ENCODE measurements at places on chromosomes 7 and 10. TPM values are rescaled to one million over a fixed set of nuclear protein-coding genes. Genes with fewer than 3 reads are reported as not detected.

DNA sequence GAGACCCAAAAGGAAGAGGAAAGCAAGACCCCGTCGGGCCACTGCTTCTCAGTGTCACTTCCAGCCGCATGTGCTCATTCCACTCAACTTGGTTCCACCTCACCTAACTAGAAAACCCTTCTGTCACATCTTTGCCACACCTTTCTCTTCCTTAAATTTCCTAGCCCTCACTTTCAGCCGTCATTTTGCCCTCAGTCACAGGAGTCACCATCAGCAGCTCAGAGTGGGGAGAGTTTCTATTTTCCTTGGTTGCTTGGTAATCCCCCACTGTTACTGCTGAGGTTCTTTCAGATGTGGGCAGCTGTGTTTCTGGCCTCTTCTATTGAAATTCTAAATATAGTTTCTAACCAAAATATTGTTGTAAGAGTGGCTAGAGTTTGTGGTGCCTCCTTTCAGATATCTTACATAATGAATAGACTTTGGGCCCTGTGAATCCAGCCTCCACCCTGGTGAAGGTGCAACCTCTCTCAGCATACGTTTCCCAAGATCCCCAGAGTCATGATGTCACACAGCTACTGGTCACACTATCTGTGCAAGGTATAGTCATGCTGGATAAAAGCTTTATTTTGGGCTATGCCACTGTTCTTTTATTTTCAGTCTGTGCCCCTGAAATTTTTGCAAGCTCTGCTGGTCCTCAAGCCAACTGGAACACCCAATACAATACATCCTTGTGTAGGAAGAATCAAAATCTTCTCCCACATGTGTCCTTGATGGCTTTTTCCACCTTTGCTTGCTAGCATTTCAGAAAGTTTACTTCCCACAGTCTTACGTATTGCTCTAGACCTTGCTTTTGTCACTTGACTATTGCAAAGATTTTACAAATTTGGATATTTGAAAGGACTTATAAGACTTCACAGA, 9.2 kb downstream of the AGBL3 start:
- peak; percentile 47 for DNase-seq

DNA sequence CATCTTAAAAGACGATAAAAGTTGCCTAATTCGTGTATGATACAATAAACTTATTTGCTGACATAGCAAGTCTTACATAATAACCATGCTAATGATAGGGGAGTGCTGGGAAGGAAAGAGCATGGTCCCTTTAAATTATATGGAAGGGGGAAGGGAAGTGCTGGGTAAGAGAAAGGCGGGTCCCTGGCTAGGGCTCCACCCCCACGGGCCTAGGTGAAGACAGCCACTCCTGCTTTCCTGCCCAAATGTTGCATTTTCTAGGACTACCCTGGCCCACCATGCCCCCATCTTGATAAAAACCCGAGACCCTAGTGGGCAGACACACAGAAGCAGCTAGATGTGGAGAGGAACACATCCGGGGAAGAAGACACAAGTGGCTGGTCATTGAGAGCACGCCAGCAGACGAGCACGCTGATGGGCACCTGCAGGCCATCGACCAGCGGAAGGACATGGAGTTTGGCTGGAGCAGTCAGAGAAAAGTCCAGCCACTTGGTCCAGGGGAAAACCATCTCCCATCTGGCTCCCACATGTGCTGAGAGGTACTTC, 328.7 kb downstream of the ARL4A start:
- DNase-seq = no peak

GRCh38 chr10:35637462-35637861, 4.6 kb downstream of the FZD8 start:
- no peak for DNase-seq

ADCYAP1R1 gene
- total RNA-seq = not detected

SEPTIN14 gene
- total RNA-seq = not detected

ASZ1 gene
- total RNA-seq = not detected

SYT15B gene
- 0.24 TPM for total RNA-seq

DNA sequence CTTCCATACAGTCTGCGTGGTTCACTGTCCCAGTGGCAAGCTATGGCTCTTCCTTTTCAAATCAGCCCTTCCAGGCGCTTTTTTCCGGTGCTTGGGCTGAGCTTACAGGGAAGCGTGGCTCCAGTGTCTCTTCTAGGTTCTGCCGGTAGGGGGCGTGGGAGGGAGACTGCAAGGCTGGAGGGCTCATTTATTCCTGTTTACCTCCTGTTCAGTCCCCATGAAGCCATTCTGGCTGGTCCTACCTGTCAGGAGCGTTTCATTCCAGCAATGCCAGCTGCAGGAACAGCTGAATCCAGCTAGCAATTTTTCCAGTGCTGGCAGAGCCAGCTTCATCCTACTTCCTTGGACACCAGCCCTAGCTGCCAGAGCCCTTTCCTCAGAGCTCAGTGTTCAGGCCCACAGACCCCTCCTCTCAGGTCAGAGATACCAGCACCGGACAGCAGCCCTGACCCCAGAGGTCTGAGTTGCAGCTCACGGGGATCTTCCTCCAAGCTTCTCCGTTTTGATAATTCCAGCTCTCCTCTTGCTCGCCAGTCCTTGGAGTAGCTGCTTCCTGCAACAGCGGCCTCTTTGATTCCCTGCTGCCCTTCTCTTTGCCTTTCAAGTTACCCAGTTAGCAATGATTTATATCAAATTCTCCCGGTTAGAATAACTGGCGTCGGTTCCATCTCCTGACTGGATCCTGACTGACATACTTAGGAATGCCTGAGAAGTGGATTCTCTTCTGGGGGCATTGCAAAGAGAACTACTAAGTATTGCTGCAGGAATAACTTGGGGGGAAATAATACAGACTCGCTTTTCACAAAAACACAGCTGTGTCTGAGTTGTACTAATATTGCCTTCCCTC, 129.8 kb downstream of the FRMD4A start:
- DNase-seq = no peak

- no peak for DNase-seq
Measured at GRCh38 chr7:100400656-100401055, 27.4 kb downstream of the PILRA start.

BMPER gene
- total RNA-seq = not detected

DPP6 gene
- total RNA-seq = not detected

DYNC1I1 gene
- total RNA-seq = 0.61 TPM

GRCh38 chr7:46174196-46174580, 253.1 kb upstream of the IGFBP3 start:
- DNase-seq = no peak

- peak; percentile 28 for DNase-seq
Measured at GRCh38 chr10:100509241-100509840, 10.3 kb downstream of the SEC31B start.

HOXA4 gene
- total RNA-seq = not detected

PHYHIPL gene
- total RNA-seq = not detected

ACSM6 gene
- not detected for total RNA-seq

GRCh38 chr7:112283382-112283910, 77.0 kb downstream of the ZNF277 start:
- no peak for DNase-seq

GRCh38 chr10:109327266-109327665, 596.0 kb downstream of the XPNPEP1 start:
- no peak for DNase-seq

- DNase-seq = no peak
Measured at GRCh38 chr10:70007116-70007820, 45.4 kb upstream of the MACROH2A2 start.

DNA sequence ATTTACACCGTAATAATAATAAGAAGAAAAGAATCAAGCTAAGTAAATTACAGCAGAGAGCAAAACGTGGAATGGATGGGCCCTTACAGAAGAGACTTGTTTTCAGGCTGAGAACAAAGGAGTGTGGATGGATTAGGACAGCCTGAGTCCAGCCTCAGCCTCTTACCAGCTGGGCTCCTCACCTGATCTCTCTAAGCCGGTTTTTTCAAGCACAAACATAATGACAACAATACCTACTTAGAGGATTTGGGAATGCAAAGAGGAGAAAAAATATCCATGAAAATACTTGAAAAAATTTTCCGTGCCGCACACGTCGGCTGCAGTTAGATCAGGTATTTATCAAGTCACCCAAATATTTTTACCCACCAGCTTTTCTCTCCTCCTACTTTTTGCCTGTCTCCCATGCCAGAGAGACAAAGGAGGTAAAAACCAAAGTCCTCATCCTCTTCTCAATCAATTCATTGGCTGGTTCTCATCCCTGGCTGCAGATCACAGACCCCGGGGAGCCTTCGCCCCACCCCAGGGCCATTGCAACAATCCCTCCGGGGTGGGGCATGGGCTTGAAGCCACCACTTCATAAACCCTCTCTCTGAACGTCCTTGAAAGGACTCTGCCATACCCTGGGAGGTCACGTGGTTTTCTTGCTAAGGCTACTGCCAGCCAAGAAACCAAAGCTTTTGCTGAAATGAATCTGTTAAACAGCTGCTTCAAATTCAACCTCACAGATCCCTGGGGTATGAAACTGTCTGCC, 29.7 kb upstream of the GTF2I start:
- DNase-seq = no peak

DYDC2 gene
- total RNA-seq = not detected

SLC35B4 gene
- total RNA-seq = 15.0 TPM

DNA sequence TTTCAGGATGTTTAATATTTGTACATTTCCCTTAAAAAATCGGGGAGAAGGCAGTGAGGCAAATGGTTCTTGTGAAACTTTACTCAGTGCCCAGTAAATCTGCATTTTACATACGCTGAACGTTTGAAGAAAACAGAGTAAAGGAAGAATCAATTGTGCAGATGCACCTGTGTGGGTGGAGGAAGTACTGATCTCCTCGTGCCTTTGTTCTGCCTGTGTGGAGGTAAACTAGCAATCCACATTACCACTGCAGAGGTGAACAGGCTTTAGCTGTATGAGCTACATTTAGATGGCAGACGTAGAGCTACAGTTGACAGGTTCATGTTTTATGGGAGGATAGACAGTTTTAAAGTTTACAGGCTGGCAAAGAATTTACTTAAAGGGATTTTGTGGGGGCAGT, 62.7 kb upstream of the VIPR2 start:
- DNase-seq = peak; percentile 33

TMEM229A gene
- not detected for total RNA-seq

DNA sequence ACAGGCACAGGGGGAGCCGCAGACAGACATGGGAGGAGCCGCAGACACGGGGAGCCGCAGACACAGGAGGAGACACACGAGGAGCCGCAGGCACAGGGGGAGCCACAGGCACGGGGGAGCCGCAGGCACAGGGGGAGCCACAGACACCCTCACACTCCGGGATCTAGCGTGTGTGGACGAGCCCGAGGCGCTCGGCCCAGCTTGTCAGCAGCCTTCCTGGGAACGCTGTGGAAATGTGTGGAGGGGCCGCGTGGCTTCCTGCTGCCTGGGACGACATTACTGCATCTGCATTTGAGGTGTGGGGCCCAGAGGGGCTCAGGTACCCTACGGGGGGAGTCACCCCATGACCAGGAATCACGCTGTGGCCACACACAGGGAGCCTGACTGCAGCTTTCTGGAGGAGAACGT, 313.2 kb downstream of the PTPRN2 start:
- no peak for DNase-seq

GRCh38 chr7:94212160-94212559, 182.5 kb upstream of the COL1A2 start:
- DNase-seq = no peak

DNA sequence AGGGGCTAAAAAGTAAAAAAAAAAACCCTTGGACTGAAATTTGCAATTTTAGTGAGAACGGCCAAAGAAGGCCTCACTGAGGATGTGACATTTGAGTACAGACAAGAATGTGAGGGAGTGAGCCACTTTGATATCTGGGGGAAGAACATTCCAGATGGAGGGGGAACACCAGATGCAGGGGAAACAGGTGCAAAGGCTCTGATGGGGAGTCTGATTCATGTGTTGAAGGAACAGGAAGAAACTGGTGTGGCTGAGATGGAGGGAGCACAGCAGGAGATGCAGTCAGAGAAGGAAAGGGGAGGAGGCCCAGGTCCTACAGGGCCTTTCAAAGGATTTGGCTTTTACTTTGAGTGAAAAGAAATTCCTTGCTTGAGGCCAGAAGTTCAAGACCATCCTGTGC, 615.7 kb upstream of the NRP1 start:
- no peak for DNase-seq

DNA sequence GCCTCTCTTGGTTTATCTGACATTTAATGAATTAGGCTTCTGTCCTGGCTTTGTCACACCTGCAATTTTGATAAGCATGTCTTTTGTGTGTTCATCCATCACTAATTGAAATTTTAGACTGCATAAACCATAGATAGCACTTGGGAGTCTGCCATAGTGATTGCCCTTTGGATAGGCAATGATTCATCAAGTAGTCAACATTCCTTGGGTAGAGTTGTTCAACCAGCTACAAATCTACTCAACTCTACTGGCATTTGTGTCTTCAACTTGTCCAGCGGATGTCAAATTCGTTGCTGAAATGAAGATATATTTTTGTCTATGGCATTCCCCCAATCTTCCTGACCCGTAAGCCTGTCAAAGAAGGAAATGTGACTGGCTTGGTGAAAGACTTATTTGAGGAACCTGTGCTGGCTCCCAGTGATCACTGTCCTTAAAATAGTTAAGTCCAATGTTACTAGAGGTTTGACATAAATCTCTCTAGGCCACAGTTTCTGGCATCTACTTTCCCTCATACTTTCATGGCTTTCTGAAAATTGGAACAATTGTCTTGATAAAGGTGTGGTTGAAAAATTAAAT, 33.7 kb upstream of the CREB5 start:
- no peak for DNase-seq

NPSR1 gene
- not detected for total RNA-seq

DNA sequence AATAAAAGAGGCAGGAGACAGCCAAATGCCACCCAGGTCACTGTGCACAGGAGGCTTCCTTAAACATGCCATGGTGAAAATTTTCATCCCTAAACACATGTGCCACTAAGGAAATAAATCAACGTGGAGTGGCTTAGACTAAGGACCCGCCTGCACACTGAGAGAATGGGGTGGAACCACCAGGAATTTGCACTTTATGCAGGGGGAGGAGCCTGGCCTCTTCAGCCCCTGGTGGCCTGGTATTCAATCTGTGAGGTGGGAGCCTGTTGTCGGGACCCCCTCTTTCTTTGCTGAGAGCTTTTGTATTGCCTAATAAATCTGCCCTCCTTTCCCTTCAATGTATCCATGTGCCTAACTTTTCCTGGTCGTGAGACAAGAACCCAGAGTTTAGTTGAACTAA, 204.6 kb upstream of the NRP1 start:
- no peak for DNase-seq

- no peak for DNase-seq
Measured at GRCh38 chr7:128076796-128077271, 45.6 kb upstream of the LRRC4 start.

NRG3 gene
- total RNA-seq = not detected
